ENCODE measurements at places on chromosomes 1 and 21.

DNA sequence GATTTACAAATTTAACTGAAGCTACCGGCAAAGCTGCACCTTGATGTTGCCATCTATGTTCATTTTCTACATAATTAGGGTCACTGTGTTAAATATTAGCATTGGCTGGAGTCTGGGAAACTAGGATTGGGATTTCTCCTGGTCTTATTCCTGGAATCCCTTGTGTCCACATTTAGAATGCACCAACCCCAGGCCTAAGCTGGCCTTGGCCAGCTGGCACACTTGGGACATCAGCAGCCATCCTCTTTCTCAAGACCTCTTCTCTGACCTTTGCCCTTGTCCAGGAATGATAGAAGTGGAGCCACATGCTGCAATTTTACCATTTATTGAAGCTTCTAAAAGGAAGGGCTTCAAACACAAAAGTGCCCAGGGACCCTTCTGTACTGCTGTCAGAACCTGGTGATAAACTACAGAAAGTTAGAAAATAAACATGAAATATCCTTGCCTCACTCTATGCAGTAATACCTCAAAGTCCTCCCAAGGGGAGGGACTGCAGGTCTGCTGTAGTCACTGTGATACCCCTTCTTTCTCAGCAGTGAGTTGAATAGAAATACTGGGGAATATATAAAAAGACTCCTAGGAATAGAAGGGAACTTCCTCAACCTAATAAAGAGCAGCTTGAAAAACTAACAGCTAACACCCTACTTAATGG is 13.7 kb upstream of the PIGC start:
- DNase-seq = no peak

- DNase-seq = no peak
These were observed 891 bp downstream of the HMGN1 start for GRCh38 chr21:39348040-39348354.

DNA sequence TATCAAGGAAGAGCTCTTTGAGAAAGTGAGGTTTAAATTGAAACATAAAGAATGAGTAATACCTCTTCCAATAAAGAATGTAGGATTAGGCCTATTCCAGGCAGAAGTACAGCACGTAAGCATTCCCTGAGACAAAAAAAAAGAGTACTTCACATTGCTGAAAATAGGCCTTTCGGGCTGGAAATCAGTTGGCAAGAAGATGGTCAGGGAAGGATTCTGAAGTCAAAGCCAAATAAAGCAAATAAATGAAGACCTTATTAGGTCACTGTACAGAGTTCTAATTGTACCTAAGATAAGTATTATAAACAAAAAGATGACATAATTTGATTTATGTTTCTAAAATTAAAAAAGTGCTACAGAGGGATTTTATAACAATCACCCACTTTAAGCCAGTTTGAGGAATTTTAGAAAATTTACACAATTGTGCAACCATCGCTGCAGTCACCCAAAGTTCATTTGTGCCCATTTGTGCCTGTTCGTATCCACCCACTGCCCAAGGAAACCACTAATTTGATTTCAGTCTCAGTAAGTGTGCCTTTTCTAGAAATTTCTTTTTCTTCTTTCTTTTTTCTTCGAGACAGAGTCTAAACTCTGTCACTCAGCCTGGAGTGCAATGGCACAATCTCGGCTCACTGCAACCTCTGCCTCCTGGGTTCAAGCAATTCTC is 58.6 kb downstream of the FMO4 start:
- no peak for DNase-seq

DNA sequence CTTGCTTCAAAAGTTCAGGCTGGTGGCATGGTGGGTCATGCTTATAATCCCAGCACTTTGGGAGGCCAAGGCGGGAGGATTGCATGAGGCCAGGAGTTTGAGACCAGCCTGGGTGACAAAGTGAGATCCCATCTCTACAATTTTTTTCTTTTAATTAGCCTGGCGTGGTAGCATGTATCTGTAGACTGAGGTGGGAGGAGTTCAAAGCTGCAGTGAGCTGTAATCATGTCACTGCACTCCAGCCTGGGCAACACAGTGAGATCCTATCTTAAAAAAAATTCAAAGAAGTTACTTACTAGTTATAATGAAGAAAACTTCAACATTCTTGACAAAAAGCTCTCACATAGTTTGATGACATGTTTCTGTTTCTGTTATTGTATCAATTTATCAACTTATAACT is 45.2 kb downstream of the SAMSN1 start:
- DNase-seq = no peak

DNA sequence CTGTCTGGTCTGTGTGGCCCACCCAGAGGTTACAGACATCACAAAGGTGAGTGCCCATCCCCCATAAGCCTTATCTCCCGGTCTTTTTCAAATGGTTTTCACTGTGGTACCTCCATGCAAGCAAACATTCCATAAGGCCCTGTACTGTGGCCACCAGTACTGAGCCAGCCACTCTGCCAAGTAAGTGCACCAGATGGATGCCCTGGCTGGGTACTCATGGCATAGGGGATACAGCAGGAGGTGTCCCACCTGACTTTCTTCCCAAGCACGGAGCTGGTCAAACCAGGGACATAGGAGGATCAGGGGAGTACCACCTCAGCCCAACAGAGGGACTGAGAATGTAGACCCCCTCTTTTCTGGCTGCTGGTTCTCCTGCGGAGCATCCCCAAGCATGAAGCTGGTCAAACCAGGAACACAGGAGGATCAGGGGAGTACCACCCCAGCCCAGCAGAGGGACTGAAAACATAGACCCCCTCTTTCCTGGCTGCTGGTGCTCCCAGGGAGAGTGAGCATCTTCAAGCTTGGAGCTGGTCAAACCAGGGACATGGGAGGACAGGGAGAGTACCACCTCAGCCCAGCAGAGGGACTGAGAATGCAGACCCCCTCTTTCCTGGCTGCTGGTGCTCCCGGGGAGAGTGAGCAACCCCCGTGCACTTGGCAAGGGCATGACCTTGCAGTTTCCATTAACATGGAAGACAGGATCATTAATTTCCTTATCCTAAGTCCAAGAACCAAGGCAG is 81.8 kb upstream of the KLHDC7A start:
- DNase-seq = no peak

- no peak for DNase-seq
These were observed 66.6 kb downstream of the PUM1 start for GRCh38 chr1:30998887-30999286.

DNA sequence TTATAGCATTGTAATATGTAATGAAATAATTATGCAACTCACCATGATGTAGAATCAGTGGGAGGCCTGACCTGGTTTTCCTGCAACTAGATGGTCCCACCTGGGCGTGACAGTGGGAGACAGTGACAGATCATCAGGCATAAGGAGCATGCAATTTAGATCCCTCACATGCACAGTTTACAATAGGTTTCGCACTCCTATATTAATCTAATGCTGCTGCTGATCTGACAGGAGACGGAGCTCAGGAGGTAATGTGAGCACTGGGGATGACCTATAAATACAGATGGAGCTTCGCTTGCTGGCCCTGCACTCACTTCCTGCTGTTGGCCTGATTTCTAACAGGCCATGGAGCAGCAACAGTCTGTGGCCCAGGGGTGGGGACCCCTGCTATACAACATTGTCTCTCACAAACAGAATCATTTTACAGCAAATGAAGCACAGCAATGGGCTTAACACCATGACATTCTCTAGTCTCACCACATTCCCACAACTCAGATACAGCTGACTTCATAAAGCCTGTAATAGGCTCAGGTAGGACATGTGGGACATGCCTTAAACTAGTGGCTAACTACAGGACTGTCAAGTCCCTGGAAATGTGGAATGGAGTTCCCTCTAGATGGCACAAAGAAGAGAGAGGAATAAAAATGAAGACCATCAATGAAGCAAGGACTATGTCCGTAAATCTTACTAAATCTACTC is 40.7 kb upstream of the SLC5A9 start:
- no peak for DNase-seq

DNA sequence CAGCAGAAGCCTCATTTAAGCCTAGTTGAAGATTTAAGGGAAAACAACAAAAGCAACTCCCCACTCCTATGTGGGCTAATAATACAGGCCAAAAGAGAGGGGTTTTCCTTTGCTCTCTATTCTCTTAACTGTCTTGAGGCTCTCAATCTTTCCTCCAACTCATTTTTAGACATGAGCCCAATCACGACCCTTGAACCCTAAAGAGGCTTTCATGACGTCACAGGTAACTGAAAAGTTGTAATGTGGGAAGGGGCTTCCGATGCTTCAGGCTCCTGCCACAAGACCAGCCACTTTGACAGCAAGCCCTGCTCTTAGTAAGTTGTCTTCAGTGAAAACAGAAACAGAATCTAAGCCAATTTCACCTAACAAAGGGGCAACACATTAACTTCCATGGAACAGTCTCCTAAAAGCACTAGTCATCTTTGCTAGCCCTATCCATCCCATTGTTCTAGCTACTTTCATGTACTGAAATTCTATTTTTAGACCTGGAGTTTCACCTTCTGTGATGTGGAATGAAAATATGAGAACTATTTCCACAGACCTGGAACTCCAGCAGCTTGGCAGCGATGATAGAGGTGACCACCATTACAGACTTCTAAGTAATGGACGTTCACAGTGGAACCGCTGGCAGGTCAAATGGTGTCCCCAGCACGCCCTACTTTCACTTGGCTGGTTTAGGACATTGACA is 36.3 kb downstream of the GPR161 start:
- DNase-seq = no peak

DNA sequence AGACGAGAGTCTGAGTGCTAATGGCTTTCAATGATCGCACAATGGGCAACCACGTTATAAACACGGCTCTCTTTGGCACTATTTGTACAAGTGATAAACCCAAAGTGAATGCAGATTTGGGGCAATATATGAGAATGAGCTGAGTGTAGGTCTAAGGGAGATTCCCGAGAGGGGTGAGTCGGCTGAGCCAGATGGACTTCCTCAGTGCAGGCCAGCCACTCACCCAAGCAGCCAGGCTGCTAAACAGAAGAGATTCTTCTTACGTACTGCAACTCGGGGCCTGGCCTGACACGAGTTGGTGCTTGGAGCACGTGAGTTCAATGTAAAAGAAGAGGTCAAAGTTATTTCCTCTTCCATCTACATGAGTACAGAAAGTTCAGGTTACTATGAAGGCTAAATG is 6.2 kb upstream of the MIXL1 start:
- no peak for DNase-seq

- no peak for DNase-seq
These were observed 1265.1 kb downstream of the BRINP3 start for GRCh38 chr1:189212606-189213005.

DNA sequence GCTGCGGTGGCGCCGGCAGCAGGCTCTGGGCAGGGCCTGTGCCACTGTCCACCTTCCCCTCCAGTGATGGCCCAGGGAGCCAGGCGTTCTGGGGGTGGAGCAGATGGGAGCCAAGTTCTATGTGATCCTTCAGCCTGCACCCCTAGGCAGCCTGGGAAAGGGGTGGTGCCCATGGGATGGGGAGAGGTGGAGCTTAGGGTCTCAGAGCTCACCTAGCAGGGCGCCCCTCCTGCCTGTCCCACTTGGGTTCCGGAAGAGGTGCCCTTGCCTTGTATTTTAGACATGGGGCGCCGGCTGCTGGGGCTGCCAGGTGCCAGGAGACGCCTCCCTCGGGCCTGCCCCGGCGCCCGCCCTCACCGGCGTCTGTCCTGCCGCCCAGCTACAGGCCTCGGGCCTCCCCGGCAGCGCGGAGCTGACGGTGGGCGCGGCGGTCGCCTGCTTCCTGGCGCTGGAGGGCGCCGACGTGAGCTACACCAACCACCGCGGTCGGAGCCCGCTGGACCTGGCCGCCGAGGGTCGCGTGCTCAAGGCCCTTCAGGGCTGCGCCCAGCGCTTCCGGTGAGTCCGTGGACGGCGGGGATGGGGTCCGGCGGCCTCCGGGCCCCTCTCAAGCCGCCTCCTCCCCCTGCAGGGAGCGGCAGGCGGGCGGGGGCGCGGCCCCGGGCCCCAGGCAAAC is 3.1 kb upstream of the MMP23B start:
- DNase-seq = no peak

GRCh38 chr1:163799190-163799805 is 477.5 kb downstream of the NUF2 start:
- no peak for DNase-seq

DNA sequence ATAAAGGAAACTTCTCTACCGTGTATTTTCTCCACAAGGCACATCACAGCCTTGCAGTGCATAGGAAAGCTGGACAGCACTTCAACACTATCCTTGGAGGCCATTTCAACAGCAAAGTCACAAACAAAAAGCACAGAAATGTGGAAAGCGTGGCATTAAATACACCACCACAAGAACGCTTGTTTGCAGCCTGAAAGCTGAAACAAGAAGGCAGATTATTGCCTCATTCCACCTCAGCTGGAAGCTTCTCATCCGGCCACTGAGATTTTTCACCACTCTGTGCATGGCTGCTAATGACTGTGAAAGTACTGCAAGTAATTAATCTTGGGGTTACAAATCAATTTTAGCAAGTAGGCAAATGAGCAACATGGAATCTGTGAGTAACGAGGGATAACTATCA is 50.9 kb upstream of the GALNT2 start:
- DNase-seq = no peak

DNA sequence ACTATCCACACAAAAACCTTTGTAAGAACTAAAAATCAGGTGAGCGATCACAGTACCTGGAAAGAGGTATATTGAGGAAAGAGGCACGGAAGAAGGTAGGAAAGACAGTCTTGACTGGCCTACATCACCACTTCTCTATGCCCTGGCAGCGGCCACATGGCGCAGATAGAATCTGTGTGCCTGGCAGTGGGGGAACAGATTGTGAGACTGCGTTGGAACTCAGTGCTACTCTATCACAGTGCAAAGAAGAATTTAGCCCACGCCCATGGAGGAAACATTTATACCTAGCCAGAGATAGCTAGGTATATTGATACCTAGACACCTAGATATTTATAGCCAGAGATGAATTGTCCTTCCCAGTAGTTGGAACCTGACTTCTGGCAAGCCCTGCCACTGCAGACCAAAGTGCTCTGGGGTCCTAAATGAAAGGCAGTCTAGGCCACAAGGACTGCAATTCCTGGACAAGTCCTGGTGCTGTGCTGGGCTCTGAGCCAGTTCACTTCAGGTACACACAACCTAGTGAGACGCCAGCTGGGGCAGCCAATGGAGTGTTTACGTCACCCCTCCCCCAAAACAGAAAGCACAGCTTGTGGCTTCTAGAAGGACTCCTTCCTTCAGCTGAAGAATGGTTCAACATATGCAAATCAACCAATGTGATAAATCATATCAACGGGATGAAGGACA is 51.9 kb downstream of the DHX9 start:
- DNase-seq = no peak

DNA sequence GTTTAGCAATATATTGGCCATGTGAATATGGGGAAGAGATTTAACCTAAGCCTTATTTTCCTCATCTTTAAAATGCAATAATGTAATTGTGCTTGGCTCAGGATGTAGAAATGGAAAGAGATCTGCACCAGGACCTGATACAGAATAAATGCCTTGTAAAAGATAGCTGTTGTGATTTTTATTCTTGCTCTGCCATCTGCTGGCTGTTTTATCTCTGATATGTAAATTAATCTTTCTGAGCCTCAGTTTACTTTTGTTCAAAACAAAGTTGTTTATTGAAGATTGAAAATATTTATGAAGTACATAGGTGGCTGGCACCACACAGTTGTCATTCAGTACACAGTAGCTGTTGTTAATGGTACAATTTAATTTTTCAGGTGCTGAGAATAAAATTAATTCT is 21.9 kb downstream of the ZYG11B start:
- no peak for DNase-seq

Data from KBM-7 (cell line).